ENCODE measurements at places on chromosomes 2 and 18.

- DNase-seq, result no peak
Observed at GRCh38 chr2:80199504-80199903, 105.0 kb downstream of the LRRTM1 start.

- no peak for DNase-seq
Observed at GRCh38 chr18:73715210-73715670, 432.4 kb downstream of the FBXO15 start.

- DNase-seq, result no peak
Observed at GRCh38 chr2:160907738-160908137, 252.5 kb upstream of the TANK start.

DNA sequence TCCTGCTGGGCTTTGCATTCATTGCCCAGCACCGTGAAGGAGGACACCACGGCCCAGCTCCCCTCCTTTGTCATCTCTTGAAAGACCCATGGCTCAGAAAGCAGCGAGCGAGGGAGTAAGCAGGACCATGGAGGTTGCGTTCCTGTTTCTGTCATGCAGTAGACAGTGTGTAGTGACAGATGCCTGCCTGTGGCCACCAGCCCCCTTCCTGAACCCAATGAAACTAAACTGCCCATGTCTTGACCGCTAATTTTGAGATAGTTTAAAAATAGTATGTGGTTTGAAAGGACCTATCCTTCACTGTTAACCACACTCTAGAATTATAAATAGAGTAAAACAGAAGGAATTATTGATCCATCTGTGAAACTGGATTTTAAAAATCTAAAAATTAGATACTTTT, 88.2 kb downstream of the ASAP2 start:
- DNase-seq, result no peak

GRCh38 chr18:74512321-74513053, 16.3 kb downstream of the CNDP2 start:
- DNase-seq, result no peak

DNA sequence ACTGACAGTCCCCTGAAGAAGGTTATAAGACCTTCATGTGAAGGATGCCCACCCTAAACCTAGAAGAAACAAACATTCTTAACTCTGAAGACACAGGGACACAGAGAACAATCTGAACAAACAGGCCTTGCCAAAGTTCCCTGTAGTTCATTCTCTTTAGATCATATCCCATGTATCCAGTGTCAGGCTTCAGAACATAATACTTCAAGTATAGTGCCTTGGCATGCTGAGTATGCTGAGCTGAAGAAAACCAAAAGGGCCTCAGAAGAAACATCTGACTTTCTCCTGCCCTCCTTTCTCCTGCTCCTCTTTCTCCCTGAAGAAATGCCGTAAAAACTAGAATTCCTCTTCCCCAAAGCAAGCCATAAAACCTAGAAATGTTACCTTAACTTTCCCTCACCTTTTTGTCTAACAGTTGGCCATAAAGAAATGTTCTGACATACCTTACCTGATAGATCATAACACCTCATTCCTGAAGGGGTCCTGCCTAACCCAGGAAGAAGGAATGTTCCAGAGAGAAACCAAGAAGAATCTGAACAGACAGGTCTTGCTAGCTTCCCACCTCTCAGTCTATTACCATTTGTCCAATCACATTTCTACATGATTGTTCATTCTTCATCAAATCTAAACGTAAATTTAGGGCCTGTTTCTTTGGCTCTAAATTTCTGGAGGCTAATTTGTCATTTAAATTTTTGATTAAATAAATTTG, 160.1 kb upstream of the ZC3H15 start:
- peak; percentile 43 for DNase-seq

DNA sequence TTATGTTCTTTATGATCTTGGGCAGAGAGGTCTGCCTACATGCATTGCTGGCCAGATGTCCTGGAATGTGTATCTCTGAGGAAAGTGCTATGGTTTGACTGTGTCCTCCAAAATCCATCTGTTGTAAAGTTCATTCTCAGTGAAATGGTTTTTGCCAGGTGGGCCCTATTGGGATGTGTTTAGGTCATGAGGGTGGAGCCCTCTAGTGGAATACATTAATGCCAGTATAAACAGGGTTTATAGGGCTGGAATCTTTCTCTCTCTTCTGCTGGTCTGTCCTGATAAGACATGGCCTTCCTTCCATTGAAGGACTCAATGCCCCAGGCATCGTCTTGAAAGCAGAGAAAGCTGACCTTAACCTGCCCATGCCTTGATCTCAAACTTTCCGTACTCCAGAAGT, 258.5 kb downstream of the RPIA start:
- peak; percentile 9 for DNase-seq

All from RWPE1 (cell line).